T-cell (primary cell): ENCODE measurements at places on chromosomes 4 and X.
A peak's percentile ranks its signal among the peaks of the same experiment; 100 is the strongest.

GRCh38 chrX:5823903-5824302 is 404.8 kb downstream of the NLGN4X start:
- no peak for DNase-seq

DNA sequence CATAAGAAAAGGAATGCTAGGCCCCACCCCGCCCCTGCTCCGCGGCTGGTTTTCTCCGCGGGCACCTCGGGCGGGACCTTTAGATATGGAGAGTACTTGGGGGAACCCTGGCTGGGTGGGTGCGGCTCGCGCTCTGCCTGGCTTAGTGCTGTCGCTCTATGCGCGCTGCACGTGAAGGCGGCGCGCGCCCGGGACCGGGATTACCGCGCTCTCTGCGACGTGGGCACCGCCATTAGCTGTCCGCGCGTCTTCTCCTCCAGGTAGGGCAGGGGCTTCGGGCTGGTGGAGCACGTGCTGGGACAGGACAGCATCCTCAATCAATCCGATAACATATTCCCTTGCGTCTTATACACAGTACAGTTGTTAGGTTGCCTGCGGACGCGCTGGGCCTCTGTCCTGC is 56.0 kb downstream of the MAGEB10 start:
- DNase-seq = no peak

- no peak for DNase-seq
These were observed 82.9 kb downstream of the PDLIM5 start for GRCh38 chr4:94534401-94535312.

GRCh38 chr4:39278476-39278875 is 87.7 kb downstream of the RFC1 start:
- DNase-seq = no peak

DNA sequence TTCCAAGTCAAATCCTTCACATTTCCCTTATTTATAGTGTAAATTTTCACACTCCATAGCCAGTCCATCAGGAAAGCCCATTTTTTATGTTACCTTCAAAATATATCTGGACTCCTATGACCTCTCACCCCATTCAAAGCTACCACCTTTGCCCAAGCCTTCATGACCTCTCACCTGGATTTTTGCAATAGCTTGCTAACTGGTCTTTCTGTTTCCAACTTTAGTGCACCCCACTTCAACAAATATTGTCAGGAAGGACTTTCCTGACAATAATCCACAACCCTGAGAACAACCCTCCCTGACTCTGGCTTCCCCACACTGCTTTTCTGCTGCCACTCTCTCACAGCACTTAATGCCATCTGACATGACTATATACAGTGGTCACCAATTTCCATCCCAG is 33.4 kb downstream of the ASIC5 start:
- no peak for DNase-seq

- no peak for DNase-seq
These were observed 20.3 kb downstream of the MEPE start for GRCh38 chr4:87853108-87853507.

- peak; percentile 22 for DNase-seq
These were observed 4.7 kb downstream of the SLC25A6 start for GRCh38 chrX:1387141-1387776.

GRCh38 chr4:116197317-116197809 is 888.0 kb downstream of the TRAM1L1 start:
- DNase-seq = no peak

GRCh38 chr4:176793060-176793605 is 411 bp upstream of the VEGFC start:
- DNase-seq = no peak

DNA sequence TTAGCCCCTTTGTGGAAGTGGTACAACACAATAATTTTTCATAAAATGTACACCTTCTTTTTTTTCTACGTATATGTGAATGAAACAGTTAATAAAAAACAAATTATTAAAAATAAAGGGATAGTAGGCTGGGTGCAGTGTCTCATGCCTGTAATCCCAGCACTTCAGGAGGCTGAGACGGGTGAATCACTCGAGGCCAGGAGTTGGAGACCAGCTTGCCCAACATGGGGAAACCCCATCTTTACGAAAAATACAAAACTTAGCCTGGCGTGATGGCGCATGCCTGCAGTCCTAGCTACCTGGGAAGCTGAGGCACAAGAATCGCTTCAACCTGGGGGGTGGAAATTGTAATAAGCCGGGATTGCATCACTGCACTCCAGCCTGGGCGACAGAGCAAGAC is 244.9 kb downstream of the RAPGEF2 start:
- DNase-seq = no peak

- no peak for DNase-seq
These were observed 8.4 kb upstream of the HERC3 start for GRCh38 chr4:88583631-88584470.

GRCh38 chr4:128782076-128782715 is 27.3 kb upstream of the JADE1 start:
- DNase-seq = peak; percentile 20

- DNase-seq = no peak
These were observed 9.8 kb downstream of the PWWP3B start for GRCh38 chrX:106177982-106178321.

- no peak for DNase-seq
These were observed 32.5 kb downstream of the LANCL3 start for GRCh38 chrX:37603938-37604409.

DNA sequence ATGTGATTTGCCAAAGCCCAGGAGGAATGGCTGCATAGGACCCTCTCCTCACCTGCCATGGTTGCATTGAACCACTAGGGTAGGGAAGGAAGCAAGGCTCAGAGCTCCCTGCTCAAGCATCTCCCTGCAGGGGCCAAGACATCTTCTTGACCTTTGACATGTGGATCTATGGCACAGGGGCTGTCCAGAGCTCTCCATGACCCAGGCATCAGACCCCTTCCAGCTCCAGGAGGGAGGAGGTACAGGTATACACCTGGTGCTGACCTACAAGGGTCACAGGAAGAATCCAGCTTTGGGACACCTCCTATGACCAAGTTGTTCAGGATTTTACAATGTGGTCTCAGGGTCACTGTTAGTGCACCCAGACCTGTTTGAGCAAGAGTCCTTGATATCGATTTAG is 23.2 kb upstream of the ASMTL start:
- DNase-seq = no peak

DNA sequence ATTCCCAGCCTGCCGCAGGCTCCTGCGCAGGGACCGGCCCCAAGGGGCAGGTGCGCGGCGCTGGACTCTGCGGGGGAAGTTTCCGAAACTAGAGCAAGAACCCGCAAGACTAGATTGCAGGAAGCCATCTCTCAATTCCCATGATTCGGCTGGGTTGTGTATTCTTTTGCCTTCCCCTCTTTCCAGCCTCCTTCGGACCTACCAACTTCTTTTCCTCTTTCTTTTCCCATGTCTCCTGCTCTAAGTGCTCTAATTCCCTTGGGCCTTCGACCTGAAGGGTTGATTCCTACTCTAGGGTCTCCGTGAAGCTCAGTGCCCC is 645 bp upstream of the OPHN1 start:
- DNase-seq = no peak

GRCh38 chrX:122517786-122518185 is 666.3 kb upstream of the GRIA3 start:
- no peak for DNase-seq

- DNase-seq = no peak
These were observed 57.3 kb downstream of the STOX2 start for GRCh38 chr4:183962419-183962818.

GRCh38 chrX:40468033-40468846 is 112.5 kb upstream of the ATP6AP2 start:
- peak; percentile 1 for DNase-seq

DNA sequence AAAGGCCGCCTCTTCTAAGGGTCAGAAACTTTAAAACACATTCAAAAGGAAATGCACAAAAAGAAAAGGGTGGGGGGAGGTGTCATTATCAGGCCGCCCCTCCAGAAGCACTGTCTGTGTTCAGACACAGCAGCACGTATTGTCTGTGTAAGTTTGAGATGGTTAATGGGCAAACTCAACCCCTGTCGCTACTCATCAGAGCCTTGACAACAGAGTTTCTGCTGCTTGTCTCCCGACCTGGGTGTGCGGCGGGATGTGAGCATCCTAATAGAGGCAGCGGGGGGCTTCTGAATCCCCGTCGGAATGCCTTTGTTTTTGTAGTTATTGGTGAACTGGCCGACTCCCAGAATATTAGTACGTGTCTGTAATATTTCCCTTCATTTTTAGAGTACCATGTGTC is 158.9 kb downstream of the DCTD start:
- no peak for DNase-seq

DNA sequence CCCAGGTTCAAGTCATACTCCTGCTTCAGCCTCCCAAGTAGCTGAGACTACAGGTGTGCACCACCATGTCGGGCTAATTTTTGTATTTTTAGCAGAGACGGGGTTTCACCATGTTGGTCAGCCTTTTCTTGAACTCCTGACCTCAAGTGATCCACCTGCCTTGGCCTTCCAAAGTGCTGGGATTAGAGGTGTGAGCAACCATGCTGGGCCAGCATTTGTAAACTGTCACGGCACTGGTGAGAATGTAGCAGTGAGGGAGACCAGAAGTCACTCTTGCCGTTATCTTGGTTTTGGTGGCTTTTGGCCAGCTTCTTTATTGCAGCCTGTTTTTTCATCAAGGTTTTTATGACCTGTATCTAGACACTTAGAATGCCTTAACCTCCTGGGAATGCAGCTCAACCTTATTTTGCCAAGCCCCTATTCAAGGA is 22.4 kb downstream of the PCDH18 start:
- no peak for DNase-seq

DNA sequence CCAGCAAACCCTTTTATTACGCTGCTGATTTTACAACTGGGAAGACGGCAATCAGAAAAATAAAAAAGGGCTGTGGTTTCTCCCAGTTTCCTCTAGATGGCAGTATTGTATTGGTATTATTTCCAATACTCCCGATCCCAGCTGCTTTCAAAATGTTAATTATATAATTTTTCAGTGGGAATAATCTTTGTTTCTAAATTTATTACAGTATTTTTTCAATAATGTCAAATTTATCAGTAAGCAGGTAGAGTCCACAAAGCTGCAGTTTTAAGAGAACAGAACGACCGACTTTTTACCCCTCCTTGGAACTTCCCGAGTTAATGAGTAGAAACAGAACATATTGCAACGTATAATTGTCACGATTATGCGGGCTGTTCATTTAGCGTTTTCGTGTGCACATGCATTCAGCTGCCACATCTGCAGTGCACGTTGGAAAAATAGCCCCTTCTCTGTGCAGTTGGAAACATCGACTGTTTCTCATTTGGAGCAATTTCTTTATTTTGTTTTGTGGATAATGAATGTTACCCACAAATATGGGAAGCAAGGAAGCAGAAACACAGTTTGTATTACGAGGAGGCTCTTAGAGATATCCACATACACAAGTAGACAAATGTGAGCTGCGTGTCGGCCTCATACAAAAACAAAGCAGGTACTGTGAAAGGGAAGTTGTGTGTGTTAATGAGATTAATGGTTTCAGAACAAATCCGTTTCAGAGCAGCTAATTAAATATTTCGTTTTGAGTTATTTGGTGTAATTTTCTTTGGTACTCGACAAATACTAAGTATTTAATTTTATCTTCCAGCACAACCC is 188.0 kb downstream of the STIM2 start:
- DNase-seq = no peak

DNA sequence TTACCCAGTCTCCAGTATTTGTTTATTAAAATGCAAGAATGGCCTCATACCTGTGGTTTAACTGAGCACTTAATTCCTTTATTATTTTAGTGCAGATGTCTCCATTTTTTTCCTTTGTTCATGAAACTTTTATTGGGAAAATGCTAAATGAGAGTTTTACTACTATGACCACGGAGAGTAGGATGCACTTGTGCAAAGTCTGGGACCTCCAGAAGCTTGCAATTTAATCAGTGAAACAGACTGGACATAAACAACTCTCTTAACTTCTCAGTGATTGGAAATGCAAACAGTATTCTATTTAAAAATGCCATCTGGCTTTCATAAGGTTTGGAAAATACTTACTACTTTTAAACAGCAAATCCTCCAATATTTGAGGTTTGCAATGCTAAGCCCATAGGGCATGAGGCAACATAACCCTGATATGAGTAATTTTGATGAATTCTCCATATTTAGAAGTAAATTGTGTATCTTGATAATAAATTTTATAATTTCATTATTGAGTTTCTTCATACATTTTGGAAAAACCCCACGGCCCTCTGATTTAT is 718.7 kb upstream of the MAGEB2 start:
- no peak for DNase-seq

DNA sequence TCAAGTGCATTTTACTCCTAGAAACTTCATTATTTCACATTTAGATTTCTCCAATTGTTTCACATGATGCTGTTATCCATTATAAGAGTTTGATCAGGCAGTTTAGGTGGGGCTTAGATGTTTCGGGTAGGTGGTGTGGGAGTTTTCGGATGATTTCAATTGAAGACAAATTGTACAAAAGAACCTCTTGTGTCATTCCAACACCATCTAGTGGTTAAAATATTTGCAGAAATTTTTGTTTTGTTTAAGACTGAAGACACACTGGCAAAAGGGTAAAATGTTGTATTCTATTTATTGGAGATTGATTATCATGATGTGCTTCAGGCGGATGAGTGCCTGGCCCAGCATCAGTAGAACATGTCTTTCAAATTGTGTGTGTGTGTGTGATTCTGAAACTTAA is 212.7 kb downstream of the SH3BGRL start:
- no peak for DNase-seq

DNA sequence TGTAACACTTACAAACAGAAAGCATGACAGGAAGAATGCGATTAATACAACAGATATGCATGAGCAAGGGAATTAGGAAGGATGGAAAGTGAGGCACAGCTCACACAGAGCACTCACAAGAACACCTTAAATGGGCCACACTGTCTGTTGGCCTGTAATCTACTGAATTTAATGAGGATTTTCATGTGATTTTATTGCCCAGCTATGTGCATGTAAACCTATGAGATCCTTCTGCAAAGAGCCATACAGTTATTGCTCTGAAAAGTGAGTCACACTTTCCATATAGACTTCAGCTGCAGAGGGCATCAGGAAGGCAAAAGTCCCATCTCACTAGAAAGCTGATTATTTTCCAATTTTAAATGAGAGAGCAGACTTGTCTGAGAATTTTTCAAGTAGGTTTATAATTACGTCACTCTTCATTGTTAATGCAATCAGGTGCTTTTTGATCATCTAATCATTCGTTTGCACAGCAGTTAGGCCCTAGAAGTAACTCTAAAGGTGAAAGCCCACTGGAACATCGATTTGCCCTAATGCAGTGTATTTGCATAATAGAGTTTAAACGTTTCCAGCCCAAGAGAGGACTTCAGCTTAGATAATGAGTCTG is 832.7 kb upstream of the INTU start:
- DNase-seq = no peak

DNA sequence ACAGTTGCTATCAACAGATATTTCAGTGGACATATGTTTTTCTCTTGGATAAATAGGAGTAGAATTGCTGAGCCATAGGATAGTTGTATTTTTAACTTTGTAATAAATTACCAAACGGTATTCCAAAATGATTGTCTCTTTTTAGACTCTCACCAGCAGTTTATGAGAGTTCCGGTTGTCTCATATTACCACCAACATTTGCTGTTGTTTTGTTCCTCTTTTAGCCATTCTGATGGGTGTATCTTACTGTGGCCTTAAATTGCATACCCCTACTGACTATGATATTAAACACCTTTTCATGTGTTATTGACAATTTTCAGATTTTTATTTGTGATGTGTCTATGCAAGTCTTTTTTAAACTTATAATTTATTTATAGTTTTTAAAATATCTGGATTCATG is 39.7 kb downstream of the SNX25 start:
- DNase-seq = no peak
